Cortex of kidney (tissue), 1 donor: ENCODE measurements at places on chromosomes 2 and 18.

DNA sequence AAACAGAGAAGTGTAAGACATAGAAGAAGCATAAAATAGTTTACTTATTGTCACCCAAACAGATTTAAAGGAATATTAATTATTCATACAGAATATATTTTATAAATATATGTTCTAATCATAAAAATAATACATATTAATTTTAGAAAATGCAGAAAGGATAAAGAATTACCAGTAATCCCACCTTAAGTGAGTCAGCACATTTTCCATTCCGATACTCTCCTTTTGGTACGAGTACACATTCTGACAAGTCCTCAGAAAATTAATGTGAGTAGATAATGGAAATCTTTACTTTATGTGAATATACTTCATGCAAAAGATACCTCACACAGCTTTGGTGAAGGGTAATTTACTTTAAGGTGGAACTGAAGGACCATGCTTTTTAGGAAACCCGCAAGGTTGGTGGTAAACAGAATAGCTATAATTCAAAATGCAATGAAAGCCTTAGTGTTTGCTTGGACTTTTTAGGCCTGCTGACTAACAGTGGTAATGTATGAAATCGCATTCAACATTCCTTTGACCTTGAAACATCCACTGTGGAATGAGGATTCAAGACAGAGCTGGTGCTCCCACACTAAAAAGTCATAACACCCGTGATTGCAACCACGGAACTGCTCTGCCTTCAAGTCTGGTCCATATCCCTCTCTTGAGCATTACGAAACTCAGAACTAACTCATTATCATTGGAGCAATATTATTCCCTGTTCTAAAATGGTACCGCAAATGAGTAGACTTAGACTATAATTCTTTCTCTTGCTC is 28.1 kb upstream of the HTR2B start:
- no peak for DNase-seq

DNA sequence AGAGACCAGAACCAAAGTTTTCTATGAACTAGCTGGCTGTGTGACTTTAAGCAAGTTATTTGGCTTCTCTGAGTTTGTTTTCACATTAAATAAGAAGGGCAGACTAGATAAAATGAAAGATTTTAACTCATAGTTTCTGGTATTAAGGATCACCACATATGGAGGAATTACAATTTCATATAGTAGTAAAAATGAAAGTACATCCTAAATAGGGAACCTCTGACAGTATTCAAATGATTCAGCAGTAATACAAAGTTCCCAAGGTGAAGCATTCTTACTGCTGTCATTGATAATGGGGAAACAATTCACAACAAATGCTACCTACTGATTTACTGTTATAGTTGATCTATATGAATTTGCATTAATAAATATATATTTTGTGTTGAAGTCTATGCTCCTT is 170.3 kb upstream of the VRK2 start:
- DNase-seq, result no peak

- DNase-seq, result no peak
Measured at GRCh38 chr2:180730976-180731375, 249.4 kb upstream of the UBE2E3 start.

- no peak for DNase-seq
Measured at GRCh38 chr18:46174342-46175041, 70.3 kb downstream of the HAUS1 start.

DNA sequence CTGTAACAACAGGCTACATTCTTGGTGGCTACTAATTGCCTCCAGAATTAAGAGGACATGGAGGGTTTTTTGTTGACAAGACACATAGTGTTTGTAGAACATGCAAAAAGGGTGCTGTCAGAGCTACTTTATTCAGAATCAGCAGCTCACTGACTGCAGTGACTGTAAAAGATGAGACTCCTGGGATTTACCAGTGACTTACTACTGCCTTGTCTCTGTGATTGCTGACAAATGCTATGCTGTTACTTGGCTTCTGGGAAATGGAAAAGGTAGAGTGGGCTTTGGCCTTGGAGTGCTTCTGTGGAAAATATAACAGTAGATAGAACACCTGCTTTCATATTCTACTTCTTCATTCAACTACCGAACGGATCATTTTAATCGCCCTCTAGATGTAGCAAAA is 47.8 kb downstream of the GREB1L start:
- DNase-seq, result no peak

GRCh38 chr2:145102706-145103105 is 582.8 kb upstream of the ZEB2 start:
- DNase-seq, result no peak

DNA sequence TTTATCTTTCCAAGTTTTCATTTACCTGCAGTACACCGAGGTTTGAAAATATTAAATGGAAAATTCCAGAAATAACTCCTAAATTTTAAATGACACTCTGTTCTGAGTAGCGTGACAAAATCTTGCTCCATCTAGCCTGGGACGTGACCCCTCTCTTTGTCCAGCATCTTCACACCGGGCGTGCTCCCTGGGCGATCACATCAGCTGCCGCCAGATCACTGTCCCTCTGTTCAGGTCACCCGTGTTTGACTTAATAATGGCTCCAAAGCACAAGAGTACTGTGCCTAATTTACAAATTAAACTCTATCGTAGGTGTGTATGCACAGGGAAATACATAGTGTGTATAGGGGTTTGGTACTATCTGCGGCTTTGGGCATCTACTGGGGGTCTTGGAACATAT is 6.1 kb upstream of the TMEM185B start:
- DNase-seq, result no peak
